ENCODE measurements at places on chromosomes 7 and 10.

DNA sequence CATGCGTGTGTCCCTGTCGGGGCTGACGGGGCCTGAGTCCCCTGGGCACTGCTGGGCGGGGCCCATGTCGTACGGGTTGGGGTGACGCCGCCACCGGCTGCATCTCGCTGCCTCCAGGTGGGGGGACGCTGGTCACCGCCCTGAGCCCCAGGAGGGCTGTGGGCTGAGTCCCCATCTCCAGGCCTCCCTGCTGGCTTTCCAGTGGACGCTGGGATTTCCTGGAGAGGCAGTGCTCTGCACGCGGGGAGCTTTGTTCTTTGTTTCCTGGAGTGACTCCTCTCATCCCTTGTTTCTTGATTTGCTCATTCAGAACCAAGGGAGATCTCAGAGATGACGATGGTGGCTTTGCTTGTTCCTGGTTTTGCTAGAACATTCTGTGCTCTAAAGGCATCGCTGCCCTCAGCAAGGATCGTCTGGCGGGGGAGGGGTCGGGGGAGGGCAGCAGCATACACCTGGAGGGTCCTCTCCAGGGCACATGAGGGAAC, 21.0 kb downstream of the PWWP2B start:
- peak; percentile 72 for DNase-seq

- DNase-seq, result no peak
These were observed 817.7 kb upstream of the IGFBP3 start for GRCh38 chr7:46738796-46739195.

DNA sequence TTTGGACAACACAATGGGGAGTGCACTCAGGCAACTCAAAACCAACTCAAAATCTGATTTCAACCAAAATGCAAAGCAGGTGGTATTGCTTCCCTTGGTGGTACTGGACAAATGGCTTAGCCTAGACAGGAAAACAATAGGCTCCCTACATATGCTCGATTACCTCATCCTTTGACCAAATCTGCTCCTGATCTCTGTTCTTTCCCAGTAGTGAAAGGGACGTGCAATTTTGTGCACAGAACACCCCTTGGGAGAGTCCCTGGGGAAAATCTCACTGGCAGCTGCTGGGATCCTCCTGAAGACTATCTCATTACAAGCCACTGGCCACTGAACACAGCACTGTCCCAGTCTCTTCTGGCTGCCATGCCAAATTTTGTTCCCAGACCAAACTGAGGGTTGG, 149.2 kb upstream of the VSTM2A start:
- no peak for DNase-seq

DNA sequence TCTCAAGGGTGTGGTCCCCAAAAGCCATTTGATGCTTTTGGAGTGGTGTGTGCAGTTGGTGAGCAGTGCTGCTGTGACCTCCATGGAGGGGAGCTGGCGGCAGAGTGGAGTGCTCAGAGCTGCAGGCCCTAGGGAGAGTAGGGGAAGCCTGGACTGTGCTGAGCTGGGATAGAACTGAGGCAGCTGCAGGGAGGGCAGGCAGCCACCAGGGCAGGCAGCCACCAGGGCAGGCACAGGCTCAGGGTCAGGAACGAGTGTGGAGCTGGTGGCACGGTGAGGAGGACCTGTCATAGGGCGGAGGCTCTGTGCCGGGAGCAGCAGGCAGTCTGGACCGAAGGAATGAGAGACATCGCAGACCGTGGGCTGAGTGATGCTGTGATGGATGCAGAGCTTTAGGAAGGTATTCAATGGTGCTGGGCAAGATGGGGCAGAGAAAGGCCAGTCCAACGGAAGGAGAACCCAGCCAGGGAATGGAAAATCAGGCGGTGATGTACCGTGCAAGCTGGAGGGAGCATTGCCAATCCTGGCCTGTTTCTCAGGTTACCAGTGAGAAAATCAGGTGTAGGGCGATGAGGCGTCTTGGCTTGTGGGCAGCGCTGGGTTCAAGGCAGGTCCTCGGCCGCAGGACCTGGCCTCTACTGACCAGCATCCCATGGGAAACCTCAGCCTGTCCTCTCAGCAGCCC, 152.6 kb downstream of the CAMK1D start:
- no peak for DNase-seq

DNA sequence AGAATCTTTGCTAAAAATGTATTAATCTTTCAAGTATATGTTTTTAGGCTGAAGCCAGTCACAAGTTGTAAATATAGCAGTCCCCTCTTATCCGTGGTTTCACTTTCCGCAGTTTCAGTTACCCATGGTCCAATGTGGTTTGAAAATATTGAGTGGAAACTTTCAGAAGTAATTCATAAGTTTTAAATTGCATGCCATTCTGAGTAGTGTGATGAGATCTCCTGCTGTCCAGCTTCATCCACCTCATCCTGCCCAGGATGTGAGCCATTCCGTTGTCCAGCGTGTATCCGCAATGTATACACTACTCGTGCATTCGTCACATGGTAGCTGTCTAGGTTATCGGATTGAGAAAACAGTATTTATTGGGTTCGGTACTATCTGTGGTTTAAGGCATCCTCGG, 12.2 kb downstream of the PDCD4 start:
- no peak for DNase-seq

GRCh38 chr7:130853503-130854279, 119.7 kb upstream of the KLF14 start:
- peak; percentile 73 for DNase-seq

DNA sequence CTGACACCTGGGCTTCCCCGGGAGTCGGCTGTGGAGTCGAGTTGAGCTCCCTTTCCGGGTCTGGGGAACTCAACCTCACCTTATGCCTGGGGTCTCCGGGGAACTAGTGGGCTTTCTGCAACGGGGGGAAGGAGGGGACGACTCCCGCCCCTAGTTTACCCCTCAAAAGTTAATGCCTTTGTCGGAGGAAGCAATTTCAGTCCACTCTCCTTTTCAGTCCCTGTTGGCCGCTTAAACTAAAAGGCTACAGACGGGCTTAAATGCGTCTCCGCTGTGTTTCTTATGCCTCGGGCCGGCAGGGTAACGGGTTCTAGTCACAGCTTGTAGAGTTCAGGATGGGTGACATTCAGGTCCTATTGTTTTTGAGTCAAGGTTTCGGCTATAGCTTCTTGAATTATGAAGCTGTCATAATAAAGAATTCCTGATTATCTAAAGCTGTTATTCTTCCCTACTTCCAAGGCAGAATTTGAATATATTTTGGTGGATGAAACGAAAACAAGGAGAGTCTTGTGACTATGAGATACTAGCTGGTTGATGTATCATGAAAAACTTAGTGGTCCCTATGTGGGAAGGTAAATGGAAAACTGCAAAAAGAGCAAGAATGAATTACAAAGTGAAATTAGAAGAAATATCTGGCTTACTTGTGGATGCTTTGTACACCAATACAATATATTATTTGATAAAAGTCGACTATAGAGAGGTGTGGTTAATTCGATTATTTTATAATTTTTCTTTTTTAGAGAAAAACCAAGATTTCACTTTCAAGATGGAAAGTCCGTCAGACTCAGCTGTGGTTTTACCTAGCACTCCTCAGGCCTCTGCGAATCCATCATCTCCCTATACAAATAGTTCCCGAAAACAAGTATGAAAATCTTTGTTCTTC, 495 bp downstream of the SFR1 start:
- DNase-seq, result peak; percentile 40

- DNase-seq, result no peak
These were observed 76.8 kb upstream of the NKX6-2 start for GRCh38 chr10:132862485-132863420.

DNA sequence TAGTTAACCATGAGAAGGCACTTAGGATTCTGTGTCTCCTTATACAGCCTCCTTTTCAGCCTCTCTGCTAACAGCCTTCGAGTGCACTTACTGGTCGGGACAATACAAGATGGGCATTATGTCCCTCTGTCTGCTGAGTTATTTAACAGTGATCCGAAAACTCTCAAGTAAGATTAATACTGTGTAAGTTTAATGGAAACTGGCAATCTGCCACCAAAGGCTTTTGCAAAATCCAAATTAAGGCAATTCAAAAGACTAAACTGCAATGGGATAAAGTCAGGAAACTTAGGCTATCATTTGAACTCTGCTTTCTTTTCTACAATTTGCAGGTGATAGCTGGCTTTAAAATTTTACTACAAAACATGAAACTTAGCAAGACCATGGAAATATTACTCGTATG, 477.8 kb downstream of the TFEC start:
- no peak for DNase-seq

DNA sequence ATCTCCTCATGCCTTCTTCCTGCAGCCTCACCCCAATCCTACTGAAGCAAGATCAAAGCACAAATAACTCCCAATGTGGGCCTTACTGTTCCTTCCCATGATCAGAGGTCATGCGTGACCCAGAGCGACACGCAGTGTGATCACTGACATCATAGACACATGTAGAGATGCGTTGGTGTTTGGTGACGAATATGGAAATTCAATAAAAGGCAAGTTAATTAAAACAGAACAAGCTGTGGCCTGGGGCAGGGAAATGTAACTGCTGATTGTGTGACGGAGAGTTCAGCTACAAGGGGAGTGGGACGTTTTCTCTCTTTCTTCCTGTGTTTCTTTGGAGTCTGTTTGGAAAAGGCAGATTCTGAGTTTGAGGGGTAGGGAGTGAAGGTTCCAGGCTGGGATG, 34.8 kb upstream of the CARD11 start:
- DNase-seq, result no peak

- no peak for DNase-seq
These were observed 472.2 kb downstream of the ARL4A start for GRCh38 chr7:13159467-13160184.

GRCh38 chr7:72781631-72782030, 46.4 kb downstream of the TYW1B start:
- DNase-seq, result no peak

GRCh38 chr7:22782616-22783232, 39.9 kb downstream of the TOMM7 start:
- peak; percentile 74 for DNase-seq

DNA sequence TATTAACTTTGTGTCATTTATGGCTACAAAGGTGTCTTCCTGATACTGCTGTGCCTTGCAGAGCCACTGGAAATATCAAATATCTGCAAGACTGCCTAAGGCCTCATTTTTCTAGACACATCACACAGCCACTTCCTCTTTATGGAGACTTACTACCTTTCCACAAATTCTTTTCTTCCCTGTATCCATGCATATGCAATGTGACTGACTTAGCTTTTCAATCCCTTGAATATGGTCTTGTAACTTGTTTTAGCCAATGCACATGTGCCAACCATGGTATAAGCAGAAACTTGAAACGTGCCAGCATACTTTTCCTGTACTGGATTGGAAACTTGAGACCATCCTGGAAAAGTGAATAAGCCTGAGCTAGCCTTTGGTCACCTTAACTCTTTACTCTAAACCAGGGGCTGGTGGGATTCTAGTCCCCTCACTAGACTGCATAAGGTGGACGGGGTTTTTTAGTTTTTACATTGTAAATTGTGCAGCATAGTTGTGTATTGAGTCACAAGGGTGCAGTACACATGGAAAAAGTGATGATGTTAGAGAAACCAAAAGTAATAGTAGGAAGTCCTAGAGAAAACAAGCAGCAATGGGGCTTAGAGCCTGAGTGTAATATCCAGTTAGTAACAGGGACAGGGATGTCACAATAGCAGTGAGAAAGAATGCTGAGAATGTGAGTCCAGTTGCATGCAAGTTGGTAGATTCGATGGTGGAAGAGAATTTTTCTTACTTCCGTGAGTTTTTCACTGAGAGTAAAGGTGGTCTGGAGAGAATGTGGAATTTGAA, 879.5 kb downstream of the SORCS1 start:
- no peak for DNase-seq

DNA sequence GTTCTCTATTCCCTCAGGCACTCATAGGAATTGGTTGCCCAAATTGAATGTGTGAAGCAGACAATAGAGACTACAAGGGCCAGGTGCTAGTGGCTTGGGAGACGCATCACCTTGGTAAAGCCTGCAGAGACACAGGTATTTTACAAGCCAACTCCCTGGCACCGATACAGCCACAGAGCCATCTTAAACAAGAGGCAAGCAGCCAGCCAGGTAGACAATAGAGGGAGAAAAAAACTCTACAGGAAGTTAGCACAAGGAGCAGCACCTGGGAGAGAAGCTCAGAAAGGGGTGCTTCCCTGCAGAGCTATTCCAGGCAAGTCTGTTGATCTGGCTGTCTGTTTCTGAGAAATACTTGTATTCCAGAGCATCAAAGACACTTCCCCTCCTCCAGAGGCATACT, 43.0 kb upstream of the CDK1 start:
- DNase-seq, result peak; percentile 51

GRCh38 chr10:62613859-62614258, 190.7 kb upstream of the ADO start:
- no peak for DNase-seq

- DNase-seq, result no peak
These were observed 82.9 kb downstream of the NPY start for GRCh38 chr7:24366876-24367275.

DNA sequence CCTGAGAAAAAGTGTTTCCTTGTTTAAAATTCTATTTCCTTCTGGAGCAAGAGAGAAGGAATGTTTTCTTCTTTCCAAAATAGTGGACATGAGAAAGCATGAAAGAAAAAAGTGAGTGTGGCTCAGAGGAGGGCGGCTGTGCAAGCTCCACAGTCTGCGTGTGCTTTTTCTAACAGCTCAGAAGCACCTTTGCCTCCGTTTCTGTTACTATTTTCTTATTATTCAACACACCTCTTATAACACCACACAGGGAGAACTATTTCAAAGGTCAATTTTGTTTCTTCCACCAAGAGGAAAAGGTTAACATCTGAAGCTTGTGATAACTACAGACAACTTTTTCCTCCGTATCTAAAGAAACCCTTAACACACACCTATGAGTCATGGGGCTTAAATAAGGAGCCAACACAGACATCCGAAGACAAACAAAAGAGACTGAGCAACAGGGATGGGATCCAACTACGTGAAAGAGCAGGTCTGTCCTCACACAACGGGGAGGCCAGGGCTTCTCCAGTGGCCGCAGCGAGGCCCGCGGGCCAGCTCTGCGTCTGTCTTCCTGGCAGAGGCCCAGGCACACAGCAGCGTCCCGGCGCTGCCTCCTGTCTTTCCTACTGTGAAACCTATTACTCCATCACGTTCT, 36.2 kb upstream of the NCAPG2 start:
- DNase-seq, result no peak

GRCh38 chr7:140571538-140572122, 69.0 kb downstream of the DENND2A start:
- DNase-seq, result no peak

- no peak for DNase-seq
These were observed 20.9 kb downstream of the ANKRD7 start for GRCh38 chr7:118245267-118246040.

GRCh38 chr10:91076991-91077548, 143.4 kb upstream of the PCGF5 start:
- DNase-seq, result no peak

Data from HT-29 (cell line).